HFF-Myc (cell line): ENCODE measurements at places on chromosomes 4 and X.

- no peak for DNase-seq
These were observed 29.4 kb downstream of the ELF4 start for GRCh38 chrX:130080791-130081367.

- DNase-seq, result no peak
These were observed 323.2 kb upstream of the PCDH7 start for GRCh38 chr4:30396772-30397475.

- no peak for DNase-seq
These were observed 35.3 kb upstream of the DCX start for GRCh38 chrX:111447298-111447697.

GRCh38 chrX:103529550-103529949, 10.3 kb upstream of the RAB40A start:
- no peak for DNase-seq

GRCh38 chr4:99827857-99828256, 11.2 kb downstream of the DAPP1 start:
- DNase-seq, result no peak

DNA sequence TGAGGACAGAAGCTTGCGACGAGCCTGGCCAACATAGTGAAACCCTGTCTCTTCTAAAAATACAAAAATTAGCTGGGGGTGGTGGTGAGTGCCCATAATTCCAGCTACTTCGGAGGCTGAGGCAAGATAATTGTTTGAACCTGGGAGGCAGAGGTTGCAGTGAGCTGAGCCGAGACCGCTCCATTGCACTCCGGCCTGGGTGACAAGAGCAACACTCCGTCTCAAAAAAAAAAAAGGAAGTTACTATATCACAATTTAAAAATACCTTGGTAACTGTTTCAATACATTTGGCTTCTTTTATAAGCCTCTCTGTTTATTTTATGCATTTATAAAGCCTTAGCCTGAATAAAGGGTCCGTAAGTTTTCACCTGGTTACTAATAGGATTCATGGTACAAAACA, 46.6 kb upstream of the CHRNA9 start:
- no peak for DNase-seq

- no peak for DNase-seq
These were observed 30.6 kb downstream of the USP46 start for GRCh38 chr4:52628543-52628942.

GRCh38 chrX:44744799-44745198, 99.0 kb upstream of the DUSP21 start:
- no peak for DNase-seq

GRCh38 chrX:45138525-45138924, 62.2 kb downstream of the DIPK2B start:
- no peak for DNase-seq

- DNase-seq, result no peak
These were observed 33.4 kb upstream of the RBM47 start for GRCh38 chr4:40662962-40663604.

GRCh38 chr4:24778464-24779225, 16.7 kb upstream of the SOD3 start:
- peak; percentile 92 for DNase-seq

DNA sequence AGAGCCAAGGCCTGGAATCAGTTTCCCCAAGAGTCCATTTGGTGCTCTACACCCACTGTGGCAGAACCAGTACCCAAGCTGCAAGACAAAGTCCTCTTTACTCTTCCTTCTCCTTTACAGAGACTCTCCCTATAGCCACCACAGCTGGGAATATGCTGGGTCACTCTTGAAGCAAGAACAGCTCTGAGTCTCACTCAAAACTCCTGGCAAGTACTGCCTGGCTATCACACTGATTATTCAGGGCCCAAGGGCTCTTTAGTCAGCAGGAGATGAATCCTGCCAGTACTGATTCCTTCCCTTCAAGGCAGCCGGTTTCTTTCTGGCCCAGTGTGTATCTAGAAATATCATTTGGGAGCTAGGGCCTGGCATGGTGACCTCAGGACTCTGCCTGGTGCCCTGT, 130.9 kb downstream of the AR start:
- no peak for DNase-seq

- DNase-seq, result no peak
These were observed 102.4 kb upstream of the ZDHHC15 start for GRCh38 chrX:75625232-75625631.

DNA sequence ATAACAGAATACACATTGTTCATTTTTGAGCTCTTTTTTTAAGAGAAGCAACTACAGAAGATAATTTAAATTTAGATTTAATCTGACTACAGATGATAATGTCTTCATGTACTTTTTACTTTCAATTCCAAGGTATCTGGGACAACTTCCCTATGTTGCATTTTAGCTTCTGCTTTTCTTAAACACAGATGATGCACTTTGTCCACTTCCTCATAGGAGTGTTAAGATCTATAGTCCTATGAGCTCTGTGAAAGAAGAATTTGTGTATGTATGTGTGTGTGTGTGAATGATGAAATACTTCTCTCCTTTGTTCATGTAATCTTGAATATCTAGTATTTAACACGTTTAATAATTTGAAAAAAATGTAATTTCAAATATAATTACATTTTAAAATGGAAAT, 5.3 kb upstream of the FHIP1A start:
- DNase-seq, result no peak

- DNase-seq, result peak; percentile 52
These were observed 30.4 kb downstream of the FAT1 start for GRCh38 chr4:186693159-186693815.

- peak; percentile 66 for DNase-seq
These were observed 181.3 kb downstream of the RAB28 start for GRCh38 chr4:13302876-13303275.

GRCh38 chrX:67044029-67044653, 405.3 kb upstream of the EDA2R start:
- DNase-seq, result no peak

DNA sequence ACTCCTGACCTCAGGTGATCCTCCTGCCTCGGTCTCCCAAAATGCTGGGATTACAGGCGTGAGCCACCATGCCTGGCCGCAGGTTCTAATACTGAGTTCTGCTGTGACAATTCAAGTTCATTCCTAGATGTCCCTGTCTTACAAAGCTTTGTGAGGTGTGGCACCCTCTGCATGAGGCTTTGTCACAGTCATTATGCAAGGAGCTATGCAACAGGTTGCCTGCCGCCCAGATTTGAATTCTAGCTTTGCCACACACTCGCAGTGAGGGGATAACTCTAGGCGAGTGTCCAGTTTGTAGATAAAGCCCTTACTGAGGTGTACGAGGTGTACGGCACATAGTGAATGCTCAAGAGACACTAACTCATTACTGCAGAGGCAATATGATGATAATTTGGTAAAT, 3.5 kb downstream of the CCDC110 start:
- no peak for DNase-seq

GRCh38 chr4:35900286-35901243, 343.7 kb downstream of the ARAP2 start:
- DNase-seq, result no peak

- no peak for DNase-seq
These were observed 773 bp downstream of the DAPP1 start for GRCh38 chr4:99817309-99817890.

DNA sequence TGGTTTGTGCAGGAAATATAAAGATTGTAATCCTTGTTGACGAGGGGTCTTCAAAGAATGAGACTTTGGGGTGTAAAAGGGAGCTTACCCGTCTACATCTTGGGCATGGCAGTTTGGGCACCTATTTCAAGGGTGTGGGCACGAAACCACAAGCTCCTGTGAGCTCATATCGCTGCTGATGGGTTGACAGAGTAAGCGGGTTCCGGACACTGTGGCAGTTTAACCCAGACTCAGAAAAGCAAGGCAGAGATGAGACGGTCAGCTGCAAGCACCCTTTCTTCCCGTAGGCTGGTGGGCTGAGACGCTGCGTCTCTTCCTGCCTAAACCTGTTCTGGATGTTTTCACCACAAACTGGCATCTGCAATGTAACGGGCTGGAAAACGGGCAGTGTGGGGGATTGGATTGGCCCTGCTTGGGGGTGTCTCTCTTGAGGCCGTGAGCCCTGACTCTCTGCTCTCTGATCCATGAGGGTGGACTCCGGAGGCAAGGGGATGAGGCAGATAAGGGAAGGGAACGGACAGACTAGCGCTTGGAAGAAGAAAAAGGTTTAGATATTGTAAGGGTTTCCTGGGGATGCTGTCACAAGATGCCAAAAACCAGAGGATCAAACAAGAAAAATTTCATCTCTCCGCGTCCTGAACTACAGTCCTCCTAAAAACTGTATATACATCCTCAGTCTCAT, 237.5 kb downstream of the SHOX start:
- DNase-seq, result no peak

- no peak for DNase-seq
These were observed 29.4 kb downstream of the DTHD1 start for GRCh38 chr4:36310793-36311192.

DNA sequence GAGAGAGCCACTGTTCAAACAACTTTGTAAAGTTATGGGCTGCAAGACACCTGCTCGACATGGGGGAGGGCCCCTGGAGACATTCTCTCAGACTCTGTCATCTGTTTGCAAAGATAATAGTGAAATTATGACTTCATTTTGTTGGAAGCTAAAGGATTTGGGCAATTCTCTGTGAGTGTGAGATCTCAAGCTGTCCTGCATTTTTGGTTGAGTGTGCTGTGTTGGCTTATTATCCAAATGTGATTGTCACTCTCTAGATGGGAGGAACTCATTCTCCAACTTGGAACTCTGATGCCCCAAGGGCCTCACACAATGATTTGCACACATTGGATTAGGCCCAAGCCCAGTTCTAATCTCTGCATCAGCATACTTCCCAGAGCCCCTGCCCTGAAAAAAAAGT, 63.7 kb downstream of the STK32B start:
- DNase-seq, result no peak

DNA sequence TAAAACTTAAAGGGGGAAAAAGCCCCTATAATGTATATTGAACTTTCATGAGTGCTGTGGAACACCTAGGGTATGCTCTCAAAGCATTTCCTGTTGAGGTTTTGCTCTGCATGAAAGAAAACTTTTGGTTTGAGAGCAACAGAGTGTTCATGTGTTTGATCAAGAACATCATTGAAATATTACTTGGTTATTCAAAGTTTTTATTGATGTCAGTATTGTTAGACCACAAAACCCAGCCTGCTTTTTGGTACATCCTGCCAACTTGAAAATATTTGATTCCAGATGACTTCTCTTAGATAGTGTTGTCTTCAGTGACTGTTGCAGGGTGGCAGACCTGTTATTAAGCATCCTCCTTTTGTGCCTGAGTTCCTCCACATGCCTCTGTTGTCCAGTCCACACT, 68.0 kb downstream of the N4BP2 start:
- DNase-seq, result no peak
